ENCODE measurements at places on chromosomes 6 and 20.

GRCh38 chr6:133187657-133188453, 53.3 kb upstream of the EYA4 start:
- DNase-seq = no peak

- no peak for DNase-seq
Measured at GRCh38 chr6:36127462-36128016, 2.8 kb upstream of the MAPK13 start.

- DNase-seq = no peak
Measured at GRCh38 chr20:49835031-49835430, 22.4 kb downstream of the SLC9A8 start.

GRCh38 chr6:98041921-98042320, 758.9 kb upstream of the MMS22L start:
- DNase-seq = no peak

- DNase-seq = no peak
Measured at GRCh38 chr20:409697-410559, 1.8 kb downstream of the RBCK1 start.

GRCh38 chr6:34680802-34681515, 15.6 kb downstream of the ILRUN start:
- no peak for DNase-seq

DNA sequence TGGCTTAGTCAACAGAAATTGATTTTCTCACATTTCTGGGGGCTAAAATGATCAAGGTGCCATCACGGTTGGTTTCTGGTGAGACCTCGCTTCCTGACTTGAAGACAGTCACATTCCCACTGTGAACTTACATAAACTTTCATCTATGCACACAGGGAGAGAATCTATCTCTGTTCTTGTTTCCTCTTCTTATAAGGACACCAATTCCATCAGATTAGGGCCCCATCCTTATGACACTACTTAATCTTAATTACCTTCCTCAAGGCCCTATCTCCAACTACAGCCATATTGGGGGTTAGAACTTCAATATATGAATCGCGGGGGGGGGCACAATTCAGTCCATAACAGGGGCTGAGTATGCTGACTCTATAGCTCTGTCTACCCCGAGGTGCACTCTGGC, 10.6 kb upstream of the SCGN start:
- no peak for DNase-seq

DNA sequence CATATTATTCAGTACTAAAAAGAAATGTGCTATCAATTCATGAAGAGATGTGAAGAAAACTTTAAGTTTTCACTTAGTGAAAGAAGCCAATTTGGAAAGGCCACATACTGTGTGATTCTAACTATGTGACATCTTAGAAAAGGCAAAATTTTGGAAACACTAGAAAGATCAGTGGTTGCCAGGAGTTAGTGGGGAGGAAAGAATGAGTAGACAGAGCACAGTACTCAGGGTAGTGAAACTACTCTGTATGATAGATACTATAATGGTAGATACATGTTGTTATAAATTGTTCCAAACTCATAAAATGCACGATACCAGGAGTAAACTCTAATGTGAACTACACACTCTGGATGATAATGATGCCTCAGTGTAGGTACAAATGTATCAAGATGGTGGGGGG, 14.2 kb downstream of the NCOA3 start:
- DNase-seq = no peak

DNA sequence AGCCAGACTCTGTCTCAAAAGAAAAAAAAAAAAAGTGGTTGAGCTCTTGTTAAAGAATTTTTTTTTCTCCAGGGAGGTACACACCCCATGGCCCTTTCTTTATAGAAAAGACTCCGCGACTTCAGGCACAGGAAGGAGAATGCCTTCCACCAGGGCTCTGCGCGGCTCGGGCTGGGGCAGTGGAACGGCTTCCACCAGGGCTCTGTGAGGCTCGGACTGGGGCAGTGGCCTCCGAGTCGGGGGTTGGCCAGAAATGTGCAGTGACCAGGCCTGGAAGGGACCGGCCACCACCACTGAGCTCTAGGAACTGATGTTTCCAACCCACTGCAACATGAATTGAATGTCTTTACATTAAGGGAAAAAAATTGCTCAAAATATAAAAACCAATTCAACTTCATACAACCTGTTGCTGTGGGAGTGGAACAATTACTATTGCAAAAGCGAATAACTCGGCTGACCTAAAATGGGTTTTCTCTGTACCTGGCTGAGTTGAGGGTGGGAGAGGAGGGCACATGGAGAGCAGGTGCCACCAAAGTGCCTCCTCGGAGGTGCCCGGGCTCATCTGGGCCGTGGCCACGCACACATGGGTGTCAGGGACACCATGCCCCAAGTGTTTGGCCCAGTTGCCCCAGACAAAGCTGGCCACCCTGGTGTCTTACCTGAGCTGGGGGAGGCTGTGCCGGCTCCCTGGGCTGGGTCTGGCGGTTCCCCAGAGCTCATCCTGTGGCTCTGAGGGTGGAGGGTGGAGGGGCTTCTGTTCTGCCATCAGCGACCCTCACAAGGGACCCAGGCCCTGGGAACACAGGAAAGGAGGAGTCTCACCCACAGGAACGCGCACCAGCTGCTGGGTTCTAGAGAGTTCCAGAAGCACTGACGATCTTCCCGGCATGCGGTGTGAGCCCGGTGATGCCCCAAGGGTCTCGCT, 29.3 kb downstream of the SLC2A4RG start:
- DNase-seq = no peak

GRCh38 chr6:11392778-11393507, 144.6 kb upstream of the TMEM170B start:
- no peak for DNase-seq

DNA sequence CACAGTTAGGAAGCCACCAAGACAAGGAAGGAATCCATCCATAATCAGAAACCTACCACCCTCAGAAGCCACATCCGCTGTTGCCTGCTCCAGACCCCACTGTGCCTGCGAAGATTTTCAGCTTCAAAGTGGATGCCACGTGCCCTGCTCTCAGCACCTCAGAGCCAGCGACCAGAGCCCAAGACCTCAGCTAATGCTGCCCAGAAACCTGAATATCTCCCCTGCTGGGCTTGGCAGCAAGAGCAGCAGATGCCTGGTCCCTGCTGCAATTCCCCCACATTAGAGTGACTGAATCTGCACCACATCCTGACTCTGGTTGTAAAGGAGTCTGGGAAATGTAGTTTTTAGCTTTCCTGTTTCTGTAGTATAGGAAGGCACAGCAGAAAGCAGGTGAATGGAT, 10.7 kb upstream of the ULBP3 start:
- no peak for DNase-seq

GRCh38 chr20:53738945-53739798, 145.5 kb upstream of the ZNF217 start:
- DNase-seq = no peak

- no peak for DNase-seq
Measured at GRCh38 chr6:161211380-161212035, 62.4 kb downstream of the AGPAT4 start.

GRCh38 chr6:113588646-113589045, 268.5 kb upstream of the MARCKS start:
- DNase-seq = no peak

GRCh38 chr20:41669708-41670263, 51.6 kb upstream of the CHD6 start:
- DNase-seq = no peak

DNA sequence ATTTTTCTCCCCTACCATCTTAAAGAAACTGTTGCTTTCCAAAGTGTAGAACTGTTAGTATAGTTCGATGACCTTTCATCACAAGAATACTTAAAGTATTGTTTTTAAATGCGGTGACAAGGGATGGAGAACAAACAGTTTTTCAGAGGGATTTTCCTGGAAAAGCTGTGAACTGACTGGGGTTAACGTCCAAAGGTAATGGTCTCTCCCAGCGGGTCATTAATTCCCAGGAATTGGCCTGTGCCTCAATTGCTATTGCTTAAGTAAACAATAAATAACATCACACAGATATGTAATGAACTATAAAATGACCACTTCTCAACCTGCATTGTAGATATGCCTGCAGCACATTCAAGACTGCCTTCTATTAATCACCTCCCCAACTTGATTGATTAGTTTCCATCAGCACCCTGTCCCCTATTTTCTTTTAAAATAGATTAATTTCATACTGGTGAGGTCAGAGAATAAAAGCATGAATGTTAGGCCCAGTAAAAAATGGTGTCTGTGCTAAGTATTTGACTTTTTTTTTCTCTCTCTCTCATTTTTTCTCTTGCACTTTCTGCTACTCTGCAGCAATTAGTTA, 268.2 kb downstream of the SAMD5 start:
- no peak for DNase-seq

GRCh38 chr6:88246654-88247053, 80.5 kb upstream of the CNR1 start:
- no peak for DNase-seq

DNA sequence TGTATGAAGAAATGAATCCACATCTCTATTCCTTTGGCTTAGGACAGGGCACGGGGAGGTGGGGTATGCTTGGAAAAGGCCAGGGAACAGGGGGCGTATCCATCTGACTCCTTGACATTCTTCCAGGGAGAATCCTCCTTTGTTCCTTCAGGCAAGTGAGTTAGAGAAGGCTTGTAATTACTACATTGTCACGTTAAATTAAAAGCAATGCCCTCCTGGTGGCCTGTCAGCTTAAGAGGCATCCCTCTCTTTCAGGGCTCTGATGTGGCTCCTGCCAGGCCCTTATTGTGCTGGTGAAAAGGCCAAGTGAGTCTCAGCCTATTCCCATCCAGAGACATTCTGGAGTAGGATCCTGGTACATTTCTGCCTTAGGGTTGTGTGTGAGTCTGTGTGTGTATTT, 128.3 kb downstream of the FOXA2 start:
- no peak for DNase-seq

DNA sequence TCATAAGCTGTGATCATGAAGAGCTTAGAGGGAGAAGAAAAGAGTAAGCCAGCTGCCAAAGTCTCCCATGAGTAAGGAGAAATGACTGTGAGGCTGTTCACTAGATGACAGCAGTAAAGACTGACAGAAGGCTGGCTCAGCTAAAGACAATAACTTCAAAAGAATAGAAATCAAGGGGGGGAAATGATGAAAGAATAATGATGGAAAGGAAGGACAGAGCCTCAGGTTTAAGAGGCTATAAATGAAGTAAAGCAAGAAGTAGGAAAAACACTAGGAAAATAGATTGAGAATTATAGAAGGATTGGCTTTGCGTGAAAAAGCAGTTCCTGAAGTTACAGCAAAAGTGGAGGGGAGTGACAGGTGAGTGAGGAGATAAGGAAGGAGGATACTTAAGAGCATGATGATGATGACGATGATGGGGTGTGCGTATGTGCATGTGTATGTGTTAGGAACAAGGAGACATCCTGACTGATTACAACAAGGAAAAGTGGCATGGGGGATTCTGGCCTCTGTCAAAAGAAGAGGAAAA, 48.2 kb downstream of the HBS1L start:
- DNase-seq = no peak

DNA sequence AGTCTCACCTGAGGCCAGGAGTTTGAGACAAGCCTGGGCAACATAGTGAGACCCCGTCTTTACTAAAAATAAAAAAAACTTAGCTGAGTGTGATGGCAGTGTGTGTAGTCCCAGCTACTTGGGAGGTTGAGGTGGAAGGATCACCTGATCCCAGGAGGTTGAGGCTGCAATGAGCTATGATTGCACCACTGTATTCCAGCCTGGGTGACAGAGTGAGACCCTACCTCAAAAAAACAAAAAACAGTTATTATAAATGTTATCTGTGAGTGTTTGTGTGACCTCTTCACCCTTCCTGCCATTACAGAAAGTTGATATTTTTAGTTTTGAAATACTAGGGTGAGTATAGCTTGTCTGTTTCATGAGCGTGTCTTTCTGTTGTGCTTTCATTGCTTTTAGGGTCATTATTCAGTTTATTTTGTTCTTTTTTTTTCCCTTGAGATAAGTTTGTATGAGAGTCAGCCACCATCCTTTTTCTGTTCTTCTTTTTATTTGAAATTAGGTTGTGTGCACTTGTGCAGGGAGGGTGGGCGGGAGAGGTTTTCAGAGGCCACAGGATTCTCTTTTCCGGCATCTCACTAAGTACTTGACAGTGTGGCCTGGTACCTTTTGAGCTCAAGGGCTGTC, 26.2 kb downstream of the CDYL start:
- DNase-seq = no peak

All from stimulated activated naive B cell treated with anti-CD40 and anti-IgM and Interleukin-4, amounts not matched to agents 10 μg/mL and 1 μg/mL and 100 μg/mL, for 72 hours (primary cell).